ENCODE measurements at places on chromosomes 1 and 21.

GRCh38 chr1:8562222-8562621, 244.3 kb downstream of the SLC45A1 start:
- no peak for DNase-seq

DNA sequence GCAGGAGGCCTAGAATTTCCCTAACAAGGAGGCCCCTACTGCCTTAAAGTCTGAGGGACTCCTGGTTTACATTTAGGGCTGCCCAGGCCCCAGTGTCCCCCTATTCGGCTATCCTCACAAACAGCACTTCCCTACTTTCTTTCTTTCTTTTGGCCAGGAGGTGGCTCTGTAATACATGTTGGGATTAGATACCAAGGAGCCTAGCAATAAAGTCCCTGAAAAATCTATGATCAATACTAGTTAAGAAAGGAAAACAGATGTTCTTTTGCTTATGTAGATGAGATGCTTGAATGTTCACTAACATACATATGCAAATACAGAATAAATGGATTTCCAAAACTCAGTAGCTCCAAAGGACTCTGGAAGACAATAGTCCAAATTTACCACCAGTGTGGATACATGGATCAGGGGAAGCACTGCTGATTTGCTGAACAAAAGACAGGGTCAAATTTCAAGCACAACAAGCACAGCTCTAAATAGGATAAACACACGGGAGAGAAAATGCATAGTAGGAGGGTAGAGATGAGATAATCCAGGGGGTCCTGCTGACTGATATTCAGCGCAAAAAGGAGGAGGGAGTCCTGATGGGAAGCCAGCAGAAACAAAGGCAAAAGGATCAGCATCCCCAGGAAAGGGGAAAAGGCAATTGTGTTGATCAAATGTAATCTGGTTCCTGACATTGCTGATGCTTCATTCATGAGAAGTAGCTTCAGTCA, 240.0 kb downstream of the NUF2 start:
- DNase-seq: no peak

DNA sequence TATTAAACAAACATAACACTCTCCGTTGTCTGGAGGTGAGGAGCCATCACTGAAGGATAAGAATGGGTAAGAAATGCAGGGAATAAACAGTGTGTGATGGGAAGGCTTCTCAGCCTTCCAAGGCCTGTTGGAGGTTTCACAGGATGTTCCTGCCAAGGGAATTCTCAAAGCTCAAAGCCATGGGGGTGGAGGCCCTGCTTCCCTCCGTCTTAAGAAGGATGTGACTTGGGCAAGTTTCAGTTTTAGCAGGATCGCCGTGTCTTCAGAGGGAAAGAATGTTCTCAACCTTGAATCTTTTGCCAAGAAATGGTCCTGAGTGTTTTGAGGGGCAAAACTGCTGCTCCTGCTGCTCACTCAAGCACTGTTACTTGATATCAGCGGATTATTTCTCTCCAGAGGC, 41.7 kb upstream of the IL20 start:
- DNase-seq: no peak

- no peak for DNase-seq
Measured at GRCh38 chr1:1973716-1974642, 29.6 kb downstream of the CFAP74 start.

DNA sequence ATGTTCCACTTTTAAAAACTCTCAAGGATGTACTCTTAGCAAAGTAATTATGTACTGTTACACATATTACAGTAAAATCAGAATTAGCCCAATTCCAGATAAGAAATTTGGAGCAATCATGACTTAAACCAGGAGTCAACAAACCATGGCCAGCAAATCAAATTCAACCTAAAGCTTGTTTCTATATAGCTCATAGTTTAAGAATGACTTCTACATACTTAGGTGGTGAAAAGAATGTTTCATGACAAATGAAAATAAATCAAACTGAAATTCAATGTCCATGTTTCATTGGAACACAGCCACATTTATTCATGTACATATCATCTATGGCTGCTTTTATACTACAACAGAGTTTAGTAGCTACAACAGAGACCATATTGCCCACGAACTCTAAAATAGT, 35.1 kb downstream of the FRRS1 start:
- DNase-seq: no peak

DNA sequence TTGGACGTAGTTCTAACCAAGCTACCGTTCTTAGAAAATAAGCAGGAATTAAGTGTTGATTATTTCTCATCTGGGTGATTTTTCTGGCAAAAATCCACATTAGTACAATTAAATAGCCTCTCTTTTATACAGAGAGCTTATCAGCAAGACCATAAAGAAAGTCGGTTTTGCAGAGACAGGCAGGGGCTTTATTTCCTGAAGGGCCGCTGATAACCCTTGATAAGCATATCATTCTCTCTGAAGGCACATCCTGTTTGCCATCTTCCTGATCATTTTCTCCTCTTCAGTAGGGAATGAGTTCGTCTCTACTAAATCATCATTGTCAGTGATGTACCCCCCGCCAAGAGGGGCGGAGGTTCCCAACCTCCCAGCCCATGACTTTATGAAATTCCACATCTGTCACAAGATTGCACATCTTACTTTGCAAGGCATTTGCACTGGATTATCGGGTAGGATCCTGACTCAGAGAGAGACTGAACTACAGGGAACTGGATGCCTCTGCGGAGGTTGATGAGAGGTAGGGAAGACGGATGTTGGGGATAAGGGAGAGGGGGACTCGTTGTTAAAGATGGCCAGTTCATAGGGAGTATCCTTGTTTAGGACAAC, 115.7 kb downstream of the KCNJ6 start:
- DNase-seq: no peak

GRCh38 chr1:64220241-64220640, 16.8 kb downstream of the UBE2U start:
- no peak for DNase-seq

- DNase-seq: no peak
Measured at GRCh38 chr1:70140343-70140742, 65.0 kb downstream of the LRRC40 start.

DNA sequence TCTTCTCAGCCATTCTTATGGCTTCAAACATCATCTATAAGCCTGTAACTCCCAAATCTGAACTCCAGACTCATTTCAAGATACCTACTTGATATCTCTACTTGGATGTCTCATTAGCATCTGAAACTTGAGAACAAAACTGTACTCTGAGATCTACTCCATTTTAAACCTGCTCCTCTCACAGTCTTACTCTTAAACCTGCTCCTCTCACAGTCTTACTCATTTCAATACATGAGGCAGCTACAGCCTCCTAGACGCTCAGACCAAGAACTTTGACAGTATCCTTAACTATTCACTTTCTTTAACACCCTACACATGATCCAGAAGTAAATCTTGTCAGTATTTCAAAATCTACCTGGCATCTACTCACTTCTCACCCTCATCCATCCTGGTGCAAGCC, 54.3 kb downstream of the NBPF6 start:
- no peak for DNase-seq

DNA sequence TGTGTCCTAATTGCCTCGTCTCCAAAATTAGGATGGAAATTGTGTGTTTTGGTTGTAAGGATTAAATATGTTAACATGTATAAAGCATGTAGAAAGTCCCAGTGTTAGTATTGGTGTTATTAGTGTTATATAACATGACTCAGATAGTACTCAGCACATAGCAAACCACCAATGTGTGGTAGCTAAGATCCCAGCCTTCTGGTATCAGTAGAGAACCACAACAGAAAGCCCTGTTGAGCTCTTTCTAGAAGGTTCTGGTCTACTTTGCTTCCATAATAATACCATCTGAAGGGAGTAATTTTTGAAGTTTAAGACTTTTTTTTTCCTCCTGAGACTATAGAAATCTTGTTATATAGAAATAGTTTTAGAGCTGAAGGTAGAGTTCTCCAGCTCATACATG, 259.3 kb upstream of the SGIP1 start:
- DNase-seq: no peak

GRCh38 chr21:15434163-15434905, 295.4 kb upstream of the USP25 start:
- DNase-seq: no peak

DNA sequence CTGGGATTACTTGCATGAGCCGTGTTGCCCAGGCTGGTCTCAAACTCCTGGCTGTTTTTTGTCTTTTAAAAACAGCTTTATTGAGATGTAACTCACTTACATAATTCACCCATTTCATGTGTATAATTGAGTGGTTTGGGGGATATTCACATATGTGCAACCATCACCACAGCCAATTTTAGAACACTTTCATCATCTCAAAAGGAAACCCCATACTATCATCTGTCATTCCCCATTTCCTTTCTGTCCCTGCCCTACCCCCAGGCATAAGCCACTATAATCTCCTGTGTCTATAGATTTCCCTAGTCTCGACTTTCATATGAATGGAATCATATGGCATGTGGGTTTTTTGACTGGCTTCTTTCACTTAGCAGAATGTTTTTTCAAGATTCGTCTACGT, 43.3 kb downstream of the GPR137B start:
- no peak for DNase-seq

GRCh38 chr1:69121723-69122122, 446.0 kb upstream of the LRRC7 start:
- no peak for DNase-seq

GRCh38 chr1:231519166-231519565, 9.3 kb upstream of the TSNAX start:
- DNase-seq: no peak

DNA sequence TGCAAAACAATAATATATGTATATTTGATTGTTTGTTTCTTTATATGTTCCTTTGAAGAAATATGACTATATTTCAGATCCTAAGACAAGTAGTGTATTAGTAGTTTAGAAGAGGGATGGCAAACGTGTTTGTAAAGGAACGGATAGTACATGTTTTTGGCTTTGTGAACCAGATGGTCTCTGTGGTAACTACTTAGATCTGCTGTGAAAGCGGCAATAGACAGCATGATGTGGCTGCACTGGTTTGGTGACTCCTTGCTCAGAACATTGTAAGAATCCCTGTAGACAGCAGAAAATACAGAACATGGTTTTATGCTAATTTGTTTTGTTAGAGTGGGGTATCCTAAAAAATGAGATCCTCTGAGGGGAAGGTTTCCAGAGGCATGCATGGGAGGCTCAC, 3.1 kb downstream of the ACADM start:
- DNase-seq: no peak

DNA sequence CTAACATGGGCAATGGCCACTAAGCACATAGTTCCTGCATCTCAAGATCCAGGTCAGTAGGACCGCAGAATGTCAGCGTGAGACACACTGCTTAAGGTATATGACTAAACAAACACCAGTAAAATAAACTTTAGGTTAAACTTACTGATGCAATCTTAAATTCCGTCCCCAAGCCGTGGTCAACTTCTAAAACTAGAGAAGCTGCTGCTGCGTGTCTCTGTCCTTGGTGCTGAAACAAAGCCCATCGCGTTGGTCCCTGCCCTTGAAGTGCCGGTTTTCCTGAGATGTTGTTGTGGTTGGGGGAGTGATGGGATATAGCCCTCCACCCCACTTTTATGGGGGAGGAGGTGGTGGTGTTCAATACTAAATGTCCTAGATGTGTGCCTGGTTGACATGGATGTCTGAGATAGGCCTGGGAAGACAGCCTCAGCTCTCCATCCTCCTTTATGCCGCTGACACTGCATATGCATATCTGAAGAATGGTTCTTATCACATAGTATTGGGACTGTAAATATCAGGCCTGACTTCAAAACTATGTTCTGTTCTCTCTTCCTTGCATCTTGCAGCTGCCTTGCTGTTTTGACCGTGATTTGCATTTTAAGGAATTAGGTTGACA, 72.0 kb upstream of the KCNA3 start:
- peak; percentile 51 for DNase-seq

DNA sequence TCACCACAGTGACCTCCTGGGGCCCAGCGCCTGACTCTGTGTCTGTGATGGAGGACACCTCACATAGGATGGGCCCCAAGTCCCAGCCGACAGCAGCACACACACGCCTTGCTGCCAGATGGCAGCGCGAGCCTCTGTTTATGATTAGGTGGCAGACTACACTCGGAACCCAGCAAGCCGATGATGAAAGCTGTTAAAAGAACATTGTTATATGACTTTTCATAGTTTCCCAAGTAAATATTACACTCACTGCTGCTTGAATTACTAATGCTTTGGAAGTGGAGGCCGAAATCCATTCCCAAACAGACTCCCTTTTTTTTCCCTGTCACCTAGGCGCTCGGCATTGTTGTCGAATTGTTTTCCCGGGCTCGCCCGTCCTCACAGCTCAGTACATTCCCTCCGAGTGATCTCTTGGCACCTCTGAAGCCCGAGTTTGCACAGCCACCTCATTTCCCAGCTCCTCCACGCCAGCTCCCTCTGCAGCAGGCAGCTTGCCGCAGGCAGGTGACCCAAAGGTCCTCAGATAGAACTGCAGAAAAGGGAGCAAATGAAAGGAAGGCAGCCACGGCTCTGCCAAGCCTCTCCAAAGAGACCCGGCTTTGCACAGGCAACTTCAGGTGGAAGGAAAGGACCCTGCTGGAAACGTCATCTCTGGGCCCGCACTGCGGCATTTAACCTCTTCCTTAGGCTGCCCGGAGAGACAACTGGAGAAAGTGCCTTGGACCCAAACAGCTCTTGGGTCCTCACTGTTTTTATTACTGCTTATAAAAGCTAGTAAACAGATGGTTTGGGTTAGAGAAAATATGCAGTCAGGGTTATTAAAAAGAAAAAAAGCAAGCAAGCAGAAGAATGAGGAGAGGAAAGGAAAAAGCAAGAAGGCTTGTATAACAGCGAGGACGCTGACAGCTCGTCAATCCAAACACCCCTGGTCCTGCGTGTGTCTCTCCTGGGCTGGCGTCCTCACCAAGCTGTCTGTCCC, 72.2 kb upstream of the SLC25A33 start:
- DNase-seq: no peak

DNA sequence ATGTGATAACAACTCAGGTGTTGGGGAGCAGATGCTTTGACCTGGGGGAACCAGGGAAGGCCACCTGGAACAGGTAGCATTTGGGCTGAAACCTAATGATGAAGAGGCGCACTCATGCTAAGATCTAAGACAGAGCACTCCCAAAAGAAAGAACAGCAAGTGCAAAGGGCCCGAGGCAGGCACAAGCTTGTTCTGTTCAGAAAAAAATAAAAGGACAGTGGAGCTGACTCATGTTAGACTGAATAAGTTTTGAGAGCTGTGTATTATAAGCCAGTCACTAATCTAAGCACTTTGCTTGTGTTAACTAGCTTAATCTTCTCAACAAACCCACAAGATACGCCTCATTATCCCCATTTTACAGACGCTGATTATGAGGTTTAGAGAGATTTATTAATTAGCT, 90.1 kb downstream of the MATN1 start:
- DNase-seq: no peak

DNA sequence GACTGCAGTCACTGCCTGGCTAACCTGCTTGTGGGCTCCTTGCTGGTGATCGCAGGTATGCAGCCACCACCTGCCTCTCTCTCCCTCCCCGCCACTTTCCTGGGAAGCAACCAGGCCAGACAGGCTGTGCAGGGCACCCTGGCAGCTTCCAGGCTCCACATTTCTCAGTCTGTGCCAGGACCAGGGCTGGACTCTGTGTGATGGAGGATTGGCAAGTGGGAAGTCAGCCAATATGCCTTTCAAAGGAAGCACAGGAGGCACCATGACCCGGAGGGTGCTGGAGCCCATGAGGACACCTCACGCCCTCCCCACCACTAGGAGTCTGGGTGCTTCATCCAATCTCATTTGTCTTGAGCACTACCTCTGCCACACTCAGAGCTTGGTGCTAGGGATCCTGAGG, 15.8 kb upstream of the DISP3 start:
- no peak for DNase-seq

DNA sequence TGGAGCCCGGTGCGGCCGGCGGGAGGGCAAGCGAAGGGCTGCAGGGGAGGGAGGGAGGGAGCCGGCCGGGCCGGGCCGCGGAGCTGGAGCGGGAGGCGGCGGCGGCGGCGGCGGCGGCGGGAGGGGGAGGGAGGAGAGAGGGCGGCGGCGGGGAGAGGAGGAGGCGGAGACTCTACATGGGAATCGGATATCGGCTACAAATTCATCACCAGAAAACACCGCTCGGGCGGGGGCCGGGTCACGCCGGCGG, at the start of gene AKT3:
AKT3 (minus strand) TSS at position 42 of the 250 bp plus-strand sequence. CDS start 7,073 bp downstream, outside the sequence.
- DNase-seq: no peak

Data from effector CD4-positive, alpha-beta T cell (primary cell).